ENCODE measurements at places on chromosomes 3 and 15.
A peak's percentile ranks its signal among the peaks of the same experiment; 100 is the strongest.

- ATAC-seq, result peak; percentile 17
Observed at GRCh38 chr15:73345658-73346057, 23.1 kb downstream of the HCN4 start.

GRCh38 chr3:104768886-104769285 is 597.8 kb upstream of the ALCAM start:
- no peak for ATAC-seq

DNA sequence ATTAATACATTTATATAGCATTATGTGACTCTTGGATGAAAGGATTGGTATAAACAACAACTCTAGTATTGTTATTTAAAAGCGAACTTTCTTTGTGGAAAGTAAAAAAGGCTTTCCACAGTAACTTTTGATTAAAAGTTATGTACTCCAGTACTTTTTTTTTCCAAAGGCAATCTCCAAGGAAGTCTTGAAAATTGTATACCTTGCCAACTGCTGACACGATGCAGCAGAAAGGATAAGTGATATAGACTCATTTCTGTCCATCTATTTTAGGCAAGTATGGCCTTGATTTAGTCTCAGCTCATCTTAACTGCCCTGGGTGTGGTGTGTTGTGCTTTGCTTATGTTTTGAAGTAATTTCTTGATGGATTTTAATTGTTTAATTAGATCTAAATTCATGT is 79.7 kb downstream of the OTOL1 start:
- ATAC-seq, result peak; percentile 17

DNA sequence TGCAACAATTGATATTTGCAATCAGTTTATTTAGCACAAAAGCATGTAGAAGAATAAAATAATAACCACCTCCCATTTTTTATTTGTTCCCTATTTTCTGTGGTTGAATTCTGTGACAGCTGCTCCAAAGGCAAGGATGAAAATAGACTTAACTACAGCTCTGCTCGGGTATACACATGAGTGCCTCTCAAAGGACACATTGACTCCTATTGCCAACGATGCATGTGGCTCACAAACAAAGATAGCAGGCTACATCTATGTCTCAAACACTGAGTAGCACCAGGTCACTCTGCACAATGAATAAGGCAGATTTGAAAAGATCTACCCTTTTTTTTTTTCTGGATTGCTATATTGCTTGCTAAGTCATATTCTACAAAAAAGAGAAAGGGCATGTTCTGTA is 612.9 kb downstream of the ROBO1 start:
- peak; percentile 65 for ATAC-seq

All from motor neuron (in vitro differentiated cells).